NT2/D1 (cell line): ENCODE measurements at places on chromosomes 7 and 10.
A peak's percentile ranks its signal among the peaks of the same experiment; 100 is the strongest.

DNA sequence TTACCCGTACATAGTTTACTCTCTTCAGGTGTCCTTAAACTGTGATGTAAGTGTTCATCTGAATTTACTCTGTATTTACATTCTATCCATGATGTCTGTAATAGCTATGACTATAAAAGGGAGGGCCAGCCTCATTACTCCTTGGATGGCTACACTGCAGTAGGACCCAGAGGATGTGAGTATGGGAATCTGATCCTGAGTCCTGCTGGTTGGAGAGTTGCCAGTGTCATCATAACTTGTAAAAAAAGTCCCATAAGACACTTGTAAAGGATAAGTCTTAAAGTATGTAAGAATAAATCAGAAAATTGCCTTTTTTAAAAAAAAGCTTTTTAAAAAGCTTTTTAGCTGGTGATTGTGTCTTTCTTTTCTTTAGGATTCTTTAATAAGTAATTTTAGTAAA lies 95.4 kb downstream of the PPP1R9A start:
- no peak for DNase-seq

- DNase-seq, result peak; percentile 8
Observed at GRCh38 chr7:85275204-85275603, 88.3 kb upstream of the SEMA3D start.

DNA sequence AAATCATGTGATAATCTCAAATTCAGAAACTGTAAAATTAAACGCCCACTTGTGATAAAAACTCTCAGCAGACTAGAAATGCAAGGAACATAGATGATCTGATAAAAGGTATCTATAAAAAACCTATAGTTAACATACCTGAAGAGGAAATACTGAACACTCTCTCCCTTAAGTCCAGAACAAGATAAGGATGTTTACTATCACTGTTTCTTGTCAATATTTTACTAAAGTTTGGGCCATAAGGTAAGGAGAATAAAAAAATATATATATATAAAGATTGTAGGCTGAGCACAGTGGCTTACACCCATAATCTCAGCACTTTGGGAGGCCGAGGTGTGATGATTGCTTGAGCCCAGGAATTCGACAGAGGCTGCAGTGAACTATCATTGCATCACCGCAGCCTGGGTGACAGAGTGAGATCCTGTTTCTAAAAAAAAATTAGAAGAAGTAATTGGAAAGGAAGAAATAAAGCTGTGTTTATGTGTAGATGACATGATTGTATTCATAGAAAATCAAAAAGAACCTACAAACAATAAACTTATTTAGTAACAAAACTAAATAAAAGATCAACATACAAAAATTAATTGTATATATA lies 28.4 kb downstream of the MPLKIP start:
- DNase-seq, result no peak

DNA sequence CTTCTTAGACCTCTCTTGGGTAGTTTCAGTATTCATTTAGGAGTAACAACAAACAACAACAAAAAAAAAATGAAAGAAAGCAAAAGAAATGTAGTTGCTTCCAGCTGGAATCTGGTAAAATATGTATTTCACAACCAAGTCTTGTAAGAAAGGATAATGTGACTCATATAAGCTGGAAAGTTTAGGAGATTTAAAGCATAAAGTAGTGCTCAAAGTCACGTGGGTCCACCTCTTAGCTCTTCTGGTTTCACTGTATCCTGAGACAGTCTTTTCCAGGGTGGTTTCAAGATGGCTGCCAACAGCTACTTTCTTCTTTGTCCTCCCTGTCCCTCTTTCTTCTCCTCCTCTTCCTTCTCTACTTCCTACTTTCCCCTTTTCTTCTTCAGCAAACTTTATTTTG lies 69.5 kb upstream of the CDK13 start:
- DNase-seq, result no peak

- no peak for DNase-seq
Observed at GRCh38 chr10:133335246-133336117, 1.2 kb downstream of the CALY start.

GRCh38 chr7:4783762-4784351 lies 8.4 kb downstream of the AP5Z1 start:
- DNase-seq, result no peak

GRCh38 chr7:6252341-6252746 lies 20.1 kb downstream of the CYTH3 start:
- no peak for DNase-seq

- no peak for DNase-seq
Observed at GRCh38 chr7:106895246-106895864, 30.3 kb downstream of the PIK3CG start.

GRCh38 chr7:91512958-91513357 lies 248.7 kb downstream of the FZD1 start:
- no peak for DNase-seq

DNA sequence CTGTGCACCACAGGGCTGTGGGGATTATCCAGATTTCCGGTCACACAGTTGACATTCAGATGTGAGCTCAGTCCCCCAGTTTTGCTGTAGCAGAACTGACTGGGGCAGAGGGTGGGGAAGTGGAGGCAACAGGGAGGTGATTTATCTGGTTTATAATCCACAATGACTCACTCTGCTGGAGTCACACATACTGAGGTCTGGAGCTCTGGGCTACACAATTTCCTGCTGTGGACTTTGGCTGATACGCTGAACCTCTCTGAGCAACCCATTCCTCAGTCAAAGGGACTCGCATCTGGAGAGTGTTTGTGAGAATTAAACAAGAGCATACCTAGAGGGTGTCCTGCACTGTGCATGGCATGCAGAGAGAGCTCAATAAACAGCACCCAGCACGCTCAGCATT lies 64.8 kb upstream of the PLPP4 start:
- no peak for DNase-seq

- DNase-seq, result peak; percentile 63
Observed at GRCh38 chr10:97713826-97714400, 383 bp downstream of the MARVELD1 start.

GRCh38 chr10:19966751-19967150 lies 150.5 kb downstream of the PLXDC2 start:
- peak; percentile 16 for DNase-seq

GRCh38 chr10:132516771-132517725 lies 20.5 kb upstream of the INPP5A start:
- peak; percentile 71 for DNase-seq

GRCh38 chr10:102652170-102652916 lies 8.1 kb downstream of the TRIM8 start:
- no peak for DNase-seq

- DNase-seq, result no peak
Observed at GRCh38 chr7:18421297-18422002, 74.1 kb upstream of the HDAC9 start.

GRCh38 chr10:60962946-60963345 lies 19.0 kb upstream of the RHOBTB1 start:
- DNase-seq, result no peak

- DNase-seq, result no peak
Observed at GRCh38 chr7:41247143-41247865, 455.6 kb downstream of the INHBA start.

- no peak for DNase-seq
Observed at GRCh38 chr7:146645383-146645976, 528.9 kb downstream of the CNTNAP2 start.

- no peak for DNase-seq
Observed at GRCh38 chr7:63080406-63080805, 918.2 kb upstream of the ZNF722 start.

DNA sequence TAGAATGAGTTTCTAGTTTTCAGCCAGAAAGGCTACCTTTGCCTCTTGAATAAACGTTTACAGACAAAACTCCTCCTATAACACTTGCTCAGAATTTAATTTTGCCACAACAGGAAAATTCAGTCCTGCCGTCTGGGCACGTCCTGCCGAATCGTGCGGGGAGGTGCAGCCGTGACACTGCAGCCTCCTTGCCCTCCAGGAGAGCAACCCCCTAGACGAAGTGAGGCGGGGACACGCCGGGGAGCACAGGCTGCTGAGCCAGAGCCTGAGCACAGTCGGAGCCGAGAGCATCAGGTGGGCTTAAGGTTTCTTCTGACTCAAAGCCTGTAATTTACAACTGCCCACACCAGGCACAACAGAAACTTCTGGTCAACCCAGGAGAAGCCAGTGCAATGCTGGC lies 102.3 kb downstream of the DYNC2I1 start:
- no peak for DNase-seq

DNA sequence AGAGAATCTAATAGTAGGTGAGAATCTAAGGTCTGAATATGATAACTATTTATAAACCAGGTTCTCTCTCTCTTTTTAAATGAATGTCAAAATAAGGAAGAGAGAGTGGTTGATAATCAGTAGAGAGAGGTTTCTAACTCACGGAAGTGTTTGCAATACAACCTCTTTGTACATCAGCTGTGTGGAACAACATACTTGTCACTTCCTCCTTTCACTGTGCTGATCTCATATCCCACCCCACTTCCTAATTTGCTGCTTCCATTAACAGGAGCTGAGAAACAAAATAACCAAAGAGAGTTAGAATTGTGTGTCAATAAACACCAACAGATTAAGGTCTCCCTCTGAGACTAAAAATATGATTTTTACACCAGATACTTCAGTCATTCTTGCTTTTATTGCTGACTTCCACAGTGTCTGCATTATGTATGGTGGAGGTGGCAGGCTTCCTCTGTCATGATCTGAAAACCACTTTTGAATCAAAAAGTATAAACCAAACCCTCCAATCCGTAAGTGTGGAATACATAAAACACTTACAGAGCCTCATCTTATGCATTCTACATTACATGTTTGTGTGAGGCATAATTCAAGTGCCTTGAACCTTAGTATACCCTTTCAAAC lies 25.0 kb downstream of the CACUL1 start:
- no peak for DNase-seq

- DNase-seq, result no peak
Observed at GRCh38 chr7:41472427-41473125, 230.3 kb downstream of the INHBA start.

- peak; percentile 40 for DNase-seq
Observed at GRCh38 chr7:88835147-88835728, 39.7 kb upstream of the TEX47 start.

DNA sequence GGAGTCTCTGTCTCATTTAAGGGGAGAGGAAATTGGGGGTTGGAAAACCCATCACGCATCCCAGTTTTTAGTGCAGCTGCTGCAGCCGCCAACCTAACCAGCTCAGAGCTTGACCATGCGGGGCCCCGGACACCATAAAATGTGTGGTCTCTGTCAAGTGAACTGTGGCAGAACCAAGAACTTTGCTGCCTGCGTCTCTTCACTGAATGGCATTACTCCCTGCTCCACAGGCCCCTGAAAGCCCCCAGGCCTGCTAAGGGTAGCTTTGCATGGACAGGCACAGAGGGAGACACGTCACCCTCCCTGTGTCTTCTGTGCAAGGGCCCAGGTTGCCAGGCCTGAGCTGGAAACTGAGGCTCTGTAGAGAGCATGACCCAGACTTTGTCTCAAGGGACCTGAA lies 144.6 kb upstream of the GPR26 start:
- no peak for DNase-seq

DNA sequence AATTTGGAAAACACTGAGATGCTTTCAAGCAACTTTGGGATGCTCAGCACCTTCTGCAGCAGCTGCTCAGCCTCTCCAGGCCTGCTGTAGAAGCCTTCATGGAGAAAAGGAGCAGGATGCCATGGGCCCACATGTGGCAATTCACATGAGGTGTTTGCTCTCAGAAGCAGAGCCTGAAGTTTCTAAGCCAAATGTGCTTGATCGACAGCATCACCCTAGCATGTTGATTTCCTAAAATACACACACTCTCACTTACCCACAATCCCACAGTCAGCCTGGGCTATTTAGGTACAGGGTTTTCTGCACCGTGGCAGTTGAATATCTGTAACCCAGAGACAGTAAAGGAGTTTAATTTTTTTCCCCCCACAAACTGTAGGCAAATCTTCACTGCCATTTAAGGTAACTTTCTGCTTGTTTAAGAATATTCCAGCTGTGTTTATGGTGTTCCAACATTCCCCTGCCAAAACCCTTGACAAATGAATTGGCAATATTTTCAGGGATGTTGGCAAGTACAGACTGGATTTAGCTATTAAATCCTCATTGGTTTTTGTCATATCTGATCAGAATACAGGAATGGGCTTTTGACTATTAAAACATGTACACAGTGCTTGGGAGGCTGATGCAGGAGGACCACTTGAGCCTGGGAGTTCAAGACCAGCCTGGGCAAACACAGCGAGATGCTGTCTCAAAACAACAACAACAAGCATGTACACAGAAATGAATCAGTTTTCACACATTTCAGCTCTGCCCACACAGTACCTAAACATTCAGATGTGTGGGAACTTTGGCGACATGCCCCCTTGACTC lies 244.2 kb downstream of the CELF2 start:
- DNase-seq, result no peak

DNA sequence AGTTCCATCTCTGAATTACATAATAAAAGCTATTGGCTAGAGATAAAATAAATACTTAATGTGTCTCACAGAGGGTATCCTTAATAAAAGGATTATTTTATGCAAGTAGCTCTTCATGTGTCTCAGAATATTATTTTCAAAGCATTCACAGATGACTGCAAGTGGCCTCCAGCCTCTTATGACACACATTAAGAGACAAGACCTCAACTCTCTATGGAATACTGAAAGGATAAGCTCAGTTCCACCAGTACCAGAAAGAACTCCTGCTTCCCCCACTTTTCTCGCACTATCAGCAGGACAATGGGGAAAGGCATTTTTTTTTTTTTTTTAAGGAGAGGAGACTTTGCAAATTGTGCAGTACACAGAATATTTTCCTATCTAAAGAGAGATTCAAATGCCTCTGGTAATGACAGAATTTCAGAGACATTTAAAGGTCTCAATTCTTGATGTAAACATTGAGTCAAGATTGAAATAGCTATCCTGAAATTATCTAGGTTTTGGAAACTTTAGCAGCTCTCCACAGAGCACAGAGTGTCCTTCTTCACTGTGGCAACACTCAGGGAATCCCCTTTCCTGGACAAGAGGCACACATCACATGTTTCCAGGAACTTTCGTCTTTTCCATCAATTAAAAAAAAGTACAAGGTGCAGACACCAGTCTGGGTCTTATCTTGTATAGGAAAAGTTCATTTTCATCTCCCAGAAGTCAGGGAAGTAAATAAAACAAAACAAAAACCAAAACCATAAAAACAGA lies 122.0 kb upstream of the ANK3 start:
- no peak for DNase-seq

GRCh38 chr10:129912166-129912917 lies 51.7 kb downstream of the EBF3 start:
- DNase-seq, result no peak
